ENCODE measurements at places on chromosomes 1 and 21.

GRCh38 chr1:244654108-244655038 lies 1.4 kb downstream of the DESI2 start:
- no peak for DNase-seq

GRCh38 chr21:36350282-36350910 lies 30.4 kb downstream of the MORC3 start:
- DNase-seq: no peak

- DNase-seq: no peak
These were observed 15.9 kb upstream of the SKI start for GRCh38 chr1:2212274-2212531.

GRCh38 chr1:10969267-10969970 lies 43.0 kb upstream of the TARDBP start:
- no peak for DNase-seq

DNA sequence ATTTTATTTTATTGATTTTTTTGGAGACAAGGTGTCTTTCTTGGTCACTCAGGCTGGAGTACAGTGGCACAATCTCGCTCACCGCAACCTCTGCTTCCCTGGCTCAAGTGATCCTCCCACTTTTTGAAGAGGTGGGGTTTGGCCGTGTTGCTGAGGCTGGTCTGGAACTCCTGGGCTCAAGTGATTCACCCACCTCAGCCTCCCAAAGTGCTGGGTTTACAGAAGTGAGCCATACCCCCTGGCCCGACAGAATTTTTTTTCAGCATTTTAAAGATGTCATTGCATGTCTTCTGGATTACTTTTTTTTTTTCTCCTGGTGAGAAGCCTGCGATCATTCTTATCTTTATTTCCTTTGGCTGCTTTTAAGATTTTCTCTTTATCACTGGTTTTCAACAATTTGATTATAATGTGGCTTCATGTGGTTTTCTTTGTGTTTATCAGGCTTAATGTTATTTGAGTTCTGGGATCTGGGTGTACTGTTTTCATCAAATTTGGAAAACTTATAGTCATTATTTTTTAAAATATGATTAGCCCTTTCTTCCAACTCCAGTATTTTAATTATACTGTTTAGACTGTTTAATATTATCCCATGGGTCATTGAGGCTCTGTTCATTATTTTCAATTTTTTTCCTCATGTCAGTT lies 23.1 kb upstream of the PTBP2 start:
- DNase-seq: no peak

DNA sequence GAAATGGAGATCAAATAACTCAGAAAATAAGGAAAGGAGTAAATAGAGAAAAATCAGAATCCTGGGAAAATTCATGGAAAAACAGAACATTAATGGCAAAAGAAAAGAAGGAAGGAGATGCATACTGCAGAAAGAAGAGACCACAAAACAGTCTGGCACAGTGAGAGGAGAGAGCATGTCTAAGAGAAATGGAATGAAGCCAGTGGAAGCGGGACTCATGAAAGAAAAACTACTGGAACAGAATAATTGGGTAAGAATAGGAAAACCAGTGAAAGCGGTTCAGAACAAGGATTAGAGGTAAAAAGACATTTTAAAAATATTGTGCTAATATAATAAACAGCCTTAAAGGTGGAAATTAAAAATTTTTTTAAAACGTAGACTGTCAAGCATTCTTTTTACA lies 93.6 kb upstream of the GREM2 start:
- no peak for DNase-seq

DNA sequence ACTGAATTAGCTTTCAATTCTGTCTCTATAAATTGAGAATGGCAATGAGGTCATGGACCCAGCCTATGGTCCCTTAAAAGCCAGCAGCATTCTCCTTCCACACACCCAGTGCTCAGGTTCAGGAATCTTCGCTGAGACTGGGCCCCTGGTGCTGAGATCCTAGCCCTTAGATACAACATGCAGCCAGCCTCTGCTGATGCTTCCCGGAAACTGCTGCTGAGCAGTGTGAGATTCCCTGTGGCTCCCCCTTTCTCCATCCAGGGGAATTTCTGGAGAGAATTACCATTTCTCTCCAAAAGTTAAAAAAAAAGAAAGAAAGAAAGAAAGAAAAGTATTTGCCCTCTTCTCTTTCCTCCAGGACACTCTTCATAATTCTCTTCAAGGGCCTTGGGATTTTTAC lies 31.7 kb upstream of the RALGPS2 start:
- DNase-seq: no peak

DNA sequence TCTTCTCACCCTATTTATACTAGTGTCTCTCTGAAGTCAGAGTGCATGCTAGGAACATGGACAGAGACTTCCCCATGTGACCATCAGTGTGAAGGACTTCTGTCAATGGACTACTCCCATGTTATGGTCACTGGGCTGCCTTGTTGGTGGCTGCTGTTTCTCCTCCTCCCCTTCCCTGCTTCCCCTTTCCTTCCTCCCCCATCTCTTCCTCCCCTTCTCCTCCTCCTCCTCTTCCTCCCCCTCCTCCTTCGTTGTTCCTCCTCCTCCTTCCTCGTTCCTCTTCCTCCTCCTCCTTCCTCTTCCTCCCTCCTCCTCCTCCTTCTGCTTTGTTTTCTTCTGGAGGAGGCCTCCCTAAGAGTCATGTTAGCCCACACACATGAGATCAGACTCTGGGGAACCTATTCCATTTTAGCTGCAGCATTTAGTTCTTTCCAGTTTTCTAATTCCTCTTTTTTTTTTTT lies 35.8 kb downstream of the IER5 start:
- DNase-seq: no peak

- no peak for DNase-seq
These were observed 35.4 kb downstream of the CENPF start for GRCh38 chr1:214638459-214638807.

DNA sequence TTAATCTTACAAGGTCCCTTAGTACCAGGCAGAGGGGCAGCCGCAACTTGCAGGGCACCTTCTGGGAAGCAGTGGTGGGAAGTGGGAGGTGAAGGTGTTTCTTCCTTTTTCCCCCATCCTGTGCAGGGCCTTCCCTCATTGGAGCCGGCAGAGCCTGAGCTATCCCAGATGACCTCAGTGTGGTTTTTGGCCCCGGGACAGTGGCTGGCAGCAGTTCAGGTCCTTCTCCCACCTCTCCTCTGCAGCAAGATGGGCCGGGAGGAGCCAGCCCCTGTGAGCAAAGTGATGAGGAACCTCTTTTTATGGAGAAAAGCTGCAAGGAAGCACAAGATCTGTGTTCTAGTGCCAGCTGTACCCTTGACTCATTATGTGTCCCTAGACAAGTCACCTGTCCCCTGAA lies 6.8 kb downstream of the PFKFB2 start:
- no peak for DNase-seq

DNA sequence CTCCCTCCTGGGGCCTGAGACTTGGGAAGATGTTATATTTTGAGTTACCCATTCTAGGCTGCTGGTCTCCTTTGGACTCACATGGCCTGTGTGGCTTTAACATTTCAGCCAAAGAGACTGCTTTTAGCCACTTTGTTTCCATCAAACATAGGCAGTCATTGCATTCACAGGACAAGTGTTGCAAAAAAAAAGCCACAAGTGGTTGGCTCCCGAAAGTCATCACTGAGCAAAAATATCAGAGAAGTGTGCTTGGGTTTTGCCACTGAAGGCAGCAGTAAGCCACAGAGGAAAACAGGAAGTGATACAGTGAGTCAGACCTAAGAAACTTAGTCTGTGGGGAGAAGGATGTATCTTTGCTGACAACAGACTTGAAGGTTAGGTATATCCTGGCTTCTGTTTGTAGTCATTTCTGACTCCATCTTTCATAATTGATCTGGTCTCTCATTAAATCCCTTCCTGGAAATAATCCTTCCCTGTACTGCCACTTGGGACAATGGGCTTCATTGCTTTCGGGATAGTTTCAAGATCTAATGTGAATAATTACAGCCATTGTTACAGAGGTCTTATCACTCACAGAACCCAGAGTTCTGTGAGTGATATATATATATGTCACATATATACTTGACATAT lies 80.9 kb downstream of the COLGALT2 start:
- DNase-seq: peak; percentile 11

- DNase-seq: no peak
These were observed 253.8 kb downstream of the PCP4 start for GRCh38 chr21:40120940-40121575.

DNA sequence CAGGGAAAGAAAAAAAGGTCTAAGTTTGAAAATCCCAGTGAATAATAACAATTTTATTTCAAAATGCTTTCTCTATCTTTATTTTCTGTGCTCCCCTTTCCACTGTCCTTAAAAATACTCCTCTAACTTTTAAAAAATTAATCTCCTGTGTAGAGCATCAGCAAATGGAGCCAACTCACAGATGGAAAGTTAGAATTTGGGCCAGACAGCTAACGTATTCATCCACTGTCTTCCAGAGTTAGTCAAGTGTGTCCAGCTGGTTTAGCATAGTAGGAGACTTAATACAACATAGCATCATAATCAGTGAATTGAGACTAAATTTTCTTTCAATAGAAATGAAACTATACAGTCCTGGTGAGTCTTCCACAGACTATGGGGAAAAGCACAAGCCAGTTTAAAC lies 419.0 kb upstream of the LRRC7 start:
- DNase-seq: no peak

- no peak for DNase-seq
These were observed 195.4 kb upstream of the RUNX1 start for GRCh38 chr21:35244514-35244913.

DNA sequence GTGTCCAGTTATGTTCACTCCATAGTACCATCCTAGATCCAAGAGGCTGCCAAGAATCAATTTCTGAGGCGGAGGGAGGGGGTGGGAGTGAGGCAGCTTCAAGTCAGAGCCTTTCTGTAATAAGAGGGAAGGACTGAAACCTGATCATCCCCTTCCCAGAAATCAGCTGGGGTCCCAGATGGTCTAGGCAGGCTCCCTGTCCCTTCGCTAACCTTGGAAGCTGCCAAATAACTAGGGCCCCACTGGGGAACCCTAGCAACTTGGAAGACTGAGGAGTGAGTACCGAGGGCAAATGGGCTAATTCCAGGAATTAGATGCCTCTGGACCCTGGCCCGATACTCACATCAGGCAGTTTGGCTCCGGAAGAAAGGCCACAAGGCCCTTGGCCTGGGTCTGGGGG lies 113.3 kb downstream of the NAV1 start:
- no peak for DNase-seq

- no peak for DNase-seq
These were observed 94.7 kb upstream of the VAMP3 start for GRCh38 chr1:7676274-7676945.

DNA sequence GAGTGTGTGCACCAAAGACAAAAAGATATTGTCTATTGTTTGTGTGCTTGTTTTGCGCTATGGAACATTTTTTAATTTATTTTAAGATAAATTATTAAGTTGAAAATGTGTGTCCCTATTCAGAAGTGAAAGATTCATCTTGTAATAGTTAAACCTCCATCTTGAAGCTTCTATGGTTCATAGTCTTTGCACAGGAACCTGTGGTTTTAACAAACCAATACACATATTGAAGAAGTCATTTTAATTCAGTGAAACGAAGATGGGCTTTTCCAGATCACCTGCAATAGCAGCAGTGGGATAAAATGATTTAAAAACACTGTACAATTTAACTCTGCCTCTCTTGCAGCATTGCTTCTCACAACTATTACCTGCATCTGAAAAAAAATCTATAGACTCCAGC lies 42.6 kb upstream of the QSOX1 start:
- DNase-seq: no peak

DNA sequence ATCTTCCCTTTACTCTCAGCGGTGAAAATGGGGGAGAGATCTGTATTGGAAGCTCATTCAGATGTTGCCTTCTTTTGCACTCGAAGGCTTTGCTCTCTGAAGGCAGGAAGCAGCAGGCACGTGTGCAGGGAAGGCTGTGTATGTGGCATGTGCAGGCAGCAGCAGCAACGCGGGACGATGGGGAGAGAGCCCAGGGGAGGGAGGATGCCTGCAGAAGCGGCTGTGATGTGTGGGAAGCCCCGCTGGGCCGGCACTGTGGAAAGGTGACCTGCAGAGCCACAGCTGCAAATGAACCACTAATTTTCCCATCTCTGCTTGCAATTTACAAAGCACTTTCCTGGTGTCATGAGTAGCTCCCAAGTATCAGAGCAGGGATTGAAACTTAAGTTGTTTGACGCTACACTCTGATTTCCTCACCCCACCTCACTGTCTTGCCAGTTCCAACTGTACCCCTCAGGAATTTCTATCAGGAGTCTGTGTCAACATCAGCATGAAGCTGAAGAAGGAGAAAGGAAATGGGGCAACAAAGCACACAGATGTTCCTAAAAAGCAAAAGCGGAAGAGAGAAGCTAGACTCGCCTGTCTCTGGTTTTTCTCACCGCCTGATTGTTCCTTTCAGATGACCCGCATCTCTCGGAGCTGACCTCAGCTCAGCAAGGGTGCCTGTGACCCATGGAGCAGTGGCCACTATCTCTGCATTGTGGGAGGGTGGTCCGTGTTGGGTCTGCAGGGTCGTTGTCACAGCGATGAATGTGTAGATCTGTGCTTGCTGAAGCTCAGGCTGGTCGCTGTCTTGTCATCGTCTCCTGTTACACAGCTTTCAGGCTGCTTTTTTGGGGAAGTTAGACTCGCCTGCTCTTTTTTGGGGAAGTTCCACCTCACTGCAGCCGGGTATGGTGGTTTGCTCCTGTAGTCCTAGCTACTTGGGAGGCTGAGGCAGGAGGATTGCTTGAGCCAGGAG lies 156.1 kb downstream of the KIF26B start:
- DNase-seq: no peak

DNA sequence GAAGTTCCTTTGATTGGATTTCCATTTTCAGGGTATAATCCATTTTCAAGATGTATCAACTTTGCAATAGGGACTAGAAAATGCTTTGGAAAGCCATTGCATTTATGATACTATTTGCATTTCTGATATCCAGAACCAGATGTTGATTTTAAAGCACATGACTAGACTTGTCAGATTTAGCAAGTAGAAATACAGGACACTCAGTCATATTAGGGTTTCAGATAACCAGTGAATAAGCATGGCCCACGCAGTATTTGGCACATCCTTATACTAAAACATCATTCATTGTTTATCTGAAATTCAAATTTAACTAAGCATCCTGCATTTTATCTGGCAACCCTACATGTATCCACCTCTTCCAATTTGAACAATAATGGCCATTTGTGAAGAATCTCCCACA lies 113.3 kb upstream of the DPT start:
- DNase-seq: no peak

DNA sequence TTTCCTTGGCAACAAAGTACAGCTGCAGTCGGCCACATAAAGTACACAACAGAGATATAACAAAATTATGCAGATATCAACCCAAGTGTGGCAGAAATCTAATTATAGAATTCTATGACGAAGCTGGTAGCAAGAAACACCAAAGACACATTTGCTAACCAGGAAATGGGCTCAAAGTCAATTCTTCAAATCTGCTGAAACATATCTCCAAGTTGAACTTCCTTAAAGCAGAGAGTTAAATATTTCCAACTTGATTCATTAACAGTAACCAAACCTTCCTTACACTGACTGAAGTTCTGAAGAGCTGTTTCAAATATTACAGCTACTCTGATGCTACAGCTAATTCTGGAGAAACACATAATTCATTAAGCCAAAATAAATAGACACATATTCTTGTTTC lies 67.6 kb upstream of the SDC3 start:
- DNase-seq: no peak

- no peak for DNase-seq
These were observed 98.5 kb downstream of the LMX1A start for GRCh38 chr1:165257969-165258459.
